ENCODE measurements at places on chromosomes 12 and 14.
A peak's percentile ranks its signal among the peaks of the same experiment; 100 is the strongest.

DNA sequence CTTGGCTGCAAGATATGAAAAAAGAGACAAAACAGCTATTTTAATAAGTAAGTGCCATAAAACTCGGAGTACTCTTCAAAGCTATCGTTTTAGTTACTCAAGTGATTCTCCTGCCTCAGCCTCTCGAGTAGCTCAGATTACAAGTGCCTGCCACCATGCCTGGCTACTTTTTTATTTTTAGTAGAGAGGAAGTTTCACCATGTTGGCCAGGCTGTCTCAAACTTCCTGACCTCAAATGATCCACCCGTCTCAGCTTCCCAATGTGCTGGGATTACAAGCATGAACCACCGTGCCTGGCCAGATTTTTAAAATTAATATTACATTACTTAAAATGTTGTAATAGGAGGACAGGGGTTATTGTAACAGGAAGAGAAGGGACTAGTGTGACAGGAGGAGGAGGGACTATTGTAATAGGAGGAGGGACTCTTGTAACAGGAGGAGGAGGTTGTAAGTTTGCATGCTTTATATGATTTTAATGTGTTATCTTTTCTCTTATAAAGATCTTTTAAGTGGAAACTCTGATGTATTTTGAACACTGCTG is 61.3 kb downstream of the KITLG start:
- no peak for DNase-seq

DNA sequence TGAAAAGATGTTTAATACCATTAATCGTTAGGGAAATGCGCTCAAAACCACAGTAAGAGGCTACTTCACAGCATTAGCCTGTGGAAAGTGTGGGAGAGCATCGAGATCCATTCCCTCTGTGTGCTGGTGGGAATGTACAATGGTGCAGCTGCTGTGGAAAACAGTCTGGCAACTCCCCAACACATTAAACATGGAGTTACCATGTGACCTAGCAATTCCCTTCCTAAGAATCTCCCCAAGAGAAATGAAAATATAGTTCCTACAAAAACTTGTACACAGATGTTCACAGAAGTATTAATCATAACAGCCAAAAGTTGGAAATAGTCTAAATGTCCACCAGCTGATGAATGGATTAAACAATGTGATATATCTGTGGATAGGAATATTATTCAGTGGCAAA is 23.8 kb downstream of the MLXIP start:
- no peak for DNase-seq

GRCh38 chr12:94202245-94203180 is 54.1 kb downstream of the PLXNC1 start:
- no peak for DNase-seq

DNA sequence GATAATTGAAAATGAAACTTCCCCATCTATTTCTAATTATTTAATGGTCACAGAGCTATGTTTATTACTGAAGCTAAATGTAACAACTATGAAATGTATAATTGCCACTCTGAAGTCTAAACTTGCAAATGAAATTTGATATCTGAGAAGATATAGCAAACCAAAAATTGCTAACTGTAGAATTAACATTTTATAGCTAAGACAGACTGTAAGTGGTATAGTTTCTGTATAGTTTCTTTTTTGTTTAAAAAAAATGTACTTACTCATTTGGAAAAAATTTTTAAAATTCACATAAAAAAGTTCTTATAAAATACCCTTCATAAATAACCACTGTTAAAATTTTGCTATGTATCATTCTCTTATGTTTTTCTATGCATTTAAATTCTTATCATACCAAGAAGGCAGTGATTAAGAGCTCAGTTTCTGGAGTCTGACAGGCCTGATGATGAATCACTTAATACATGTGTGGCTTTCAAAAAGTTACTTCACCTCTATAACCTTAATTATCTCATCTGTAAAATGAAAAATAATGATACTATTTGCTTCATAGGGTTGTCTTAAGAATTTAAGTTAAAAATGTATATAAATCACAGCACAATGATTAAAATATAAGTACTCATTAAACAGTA is 214.7 kb upstream of the GARIN2 start:
- no peak for DNase-seq

GRCh38 chr12:93892423-93893268 is 215.5 kb downstream of the CRADD start:
- DNase-seq = peak; percentile 56

- no peak for DNase-seq
Measured at GRCh38 chr12:3523058-3523457, 32.1 kb downstream of the PRMT8 start.

Measured in brain (organoid and tissue), 16 donors.